ENCODE measurements at places on chromosomes 2 and 18.

DNA sequence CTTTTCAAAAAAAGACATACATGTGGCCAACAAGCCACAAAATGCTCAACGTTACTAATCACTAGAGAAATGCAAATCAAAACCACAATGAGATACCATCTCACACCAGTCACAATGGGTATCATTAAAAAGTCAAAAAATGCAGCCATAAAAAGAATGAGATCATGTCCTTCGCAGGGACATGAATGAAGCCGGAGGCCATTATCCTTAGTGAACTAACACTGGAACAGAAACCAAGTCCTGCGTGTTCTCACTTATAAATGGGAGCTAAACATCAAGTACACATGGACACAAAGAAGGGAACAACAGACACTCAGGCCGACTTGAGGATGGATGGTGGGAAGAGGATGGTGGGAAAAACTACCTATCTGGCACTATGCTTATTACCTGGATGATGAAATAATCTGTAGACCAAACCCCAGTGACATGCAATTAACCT lies 17.8 kb upstream of the ATL2 start:
- DNase-seq = no peak

DNA sequence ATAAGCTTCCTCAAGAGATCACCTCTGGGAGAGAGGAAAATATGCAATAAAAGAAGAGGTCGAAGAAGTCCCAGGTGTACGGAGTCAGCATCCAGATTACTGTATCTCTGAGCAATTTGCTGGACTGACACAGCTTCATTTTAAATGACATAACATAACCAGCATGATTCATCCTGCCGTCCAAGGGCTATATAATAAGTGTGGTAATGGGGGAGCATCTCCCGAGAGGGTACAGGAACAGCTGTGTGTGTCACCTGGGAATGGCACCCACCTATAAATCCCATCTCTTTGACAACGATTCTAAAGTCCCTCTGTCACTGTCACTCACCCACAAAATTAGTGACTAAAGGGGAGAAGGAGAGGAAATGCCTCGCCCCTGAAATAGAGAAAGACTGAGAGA lies 19.3 kb upstream of the FZD7 start:
- no peak for DNase-seq

DNA sequence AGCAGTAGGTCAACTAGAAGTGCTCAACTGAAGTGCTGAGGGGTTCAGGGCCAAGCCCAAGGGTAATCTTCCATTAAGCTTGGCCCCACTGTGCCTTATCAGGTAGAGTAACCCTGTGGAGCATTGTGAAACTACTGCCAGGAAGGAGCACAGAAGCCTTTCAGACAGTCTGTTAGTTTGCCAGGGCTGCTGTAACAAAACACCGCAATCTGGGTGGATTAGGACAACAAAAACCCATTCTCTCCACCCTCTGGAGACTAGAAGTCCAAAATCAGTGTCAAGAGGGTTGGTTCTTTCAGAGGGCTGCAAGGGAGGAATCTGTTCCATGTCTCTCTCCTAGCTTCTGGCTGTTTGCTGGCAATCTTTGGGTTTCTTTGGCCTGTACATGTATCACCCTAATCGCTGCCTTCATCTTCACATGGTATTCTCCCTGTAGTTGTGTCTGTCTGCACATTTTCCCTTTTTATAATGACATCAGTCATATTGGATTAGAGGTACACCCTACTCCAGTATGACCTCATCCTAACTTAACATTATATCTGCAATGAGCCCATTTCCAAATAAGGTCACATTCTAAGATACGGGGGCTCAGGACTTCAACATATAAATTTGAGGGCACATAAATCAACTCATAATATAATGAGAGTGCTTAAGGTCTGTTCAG lies 21.2 kb downstream of the VIT start:
- no peak for DNase-seq

- no peak for DNase-seq
These were observed 32.5 kb upstream of the IL1RL1 start for GRCh38 chr2:102278720-102279390.

DNA sequence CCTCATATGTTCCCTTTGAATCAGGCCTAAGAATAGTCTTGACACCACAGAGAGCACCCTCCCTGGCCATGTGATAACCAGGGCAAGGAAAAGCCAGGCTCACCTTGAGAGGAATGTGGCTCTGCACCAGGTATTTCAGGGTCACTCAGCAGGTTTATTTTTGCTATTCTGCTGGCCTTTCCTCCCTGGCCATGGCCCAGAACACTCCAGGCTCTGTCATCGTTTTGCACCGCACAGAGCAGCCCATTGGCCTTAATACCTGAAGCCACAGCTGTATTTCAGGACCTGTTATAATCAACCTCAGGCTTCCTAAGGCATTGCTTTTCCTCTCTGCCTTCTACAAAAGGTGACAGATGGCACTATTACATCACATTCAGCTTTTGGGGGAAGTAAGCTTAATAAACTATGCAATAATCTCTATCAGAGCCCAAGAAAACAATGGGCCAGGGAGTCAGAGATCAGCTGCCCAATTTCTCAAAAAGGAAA lies 668.3 kb downstream of the IRS1 start:
- no peak for DNase-seq

DNA sequence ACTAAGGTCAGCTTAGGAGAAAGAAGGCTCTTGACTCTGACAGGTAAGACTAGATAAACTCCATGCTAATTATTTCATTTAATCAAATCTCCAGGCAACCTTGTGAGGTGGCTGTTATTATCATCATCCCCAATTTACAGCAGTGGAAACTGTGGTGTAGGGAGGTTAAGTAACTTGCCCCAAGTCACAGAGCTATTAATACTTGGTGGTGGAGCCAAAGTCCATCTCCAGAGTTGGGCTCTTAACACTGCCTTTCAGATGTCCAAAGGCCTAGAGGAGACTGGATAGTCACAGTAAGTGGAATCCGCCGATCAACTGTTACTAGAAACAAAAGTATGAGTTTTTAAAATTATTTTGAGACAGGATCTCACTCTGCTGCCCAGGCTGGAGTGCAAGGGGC lies 46.6 kb upstream of the SP3 start:
- DNase-seq = no peak

- DNase-seq = no peak
These were observed 492.5 kb upstream of the ID2 start for GRCh38 chr2:8189316-8189715.

DNA sequence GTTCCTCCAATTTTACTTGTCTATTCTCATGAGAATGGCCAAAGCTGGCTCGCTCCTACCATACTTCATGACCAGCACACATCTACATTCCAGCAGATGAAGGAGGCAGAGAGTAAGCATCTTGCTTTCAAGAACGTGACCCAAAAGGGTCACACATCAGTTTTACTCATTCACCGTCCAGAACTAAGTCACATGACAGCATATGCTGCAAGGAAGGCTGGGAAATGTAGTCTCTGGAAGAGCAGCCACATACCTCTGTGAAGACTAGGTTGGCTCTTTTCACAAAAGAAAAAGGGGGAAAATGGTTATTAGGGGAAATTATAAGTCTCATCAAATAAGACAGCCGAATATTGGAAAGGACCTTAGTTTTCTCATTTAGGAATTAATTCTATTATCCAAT lies 835.3 kb downstream of the EPHA4 start:
- no peak for DNase-seq

- DNase-seq = no peak
These were observed 106.6 kb downstream of the CTNNA2 start for GRCh38 chr2:79619442-79619841.

DNA sequence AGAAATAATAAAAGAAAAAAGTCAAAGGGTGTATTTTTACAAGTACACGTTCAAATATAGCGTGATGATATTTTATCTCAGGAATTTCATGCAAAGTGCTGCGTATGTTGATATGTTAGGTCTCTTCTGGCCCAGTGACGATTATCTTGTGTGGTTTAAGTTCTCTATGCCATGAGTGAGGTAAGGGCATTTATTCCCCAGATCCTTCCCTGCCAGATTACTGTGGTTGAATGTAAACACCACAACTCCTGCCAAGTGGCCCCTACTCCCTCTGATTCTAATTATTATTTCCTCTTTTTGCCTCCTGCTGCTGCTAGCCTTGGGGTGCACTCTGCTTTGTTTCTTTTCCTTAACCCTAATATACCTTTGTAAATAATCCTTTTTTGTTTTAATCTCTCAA lies 12.2 kb downstream of the SCN2A start:
- DNase-seq = no peak

GRCh38 chr18:58106289-58107070 lies 62.5 kb downstream of the NEDD4L start:
- no peak for DNase-seq

GRCh38 chr2:216236486-216236885 lies 127.3 kb downstream of the XRCC5 start:
- no peak for DNase-seq

DNA sequence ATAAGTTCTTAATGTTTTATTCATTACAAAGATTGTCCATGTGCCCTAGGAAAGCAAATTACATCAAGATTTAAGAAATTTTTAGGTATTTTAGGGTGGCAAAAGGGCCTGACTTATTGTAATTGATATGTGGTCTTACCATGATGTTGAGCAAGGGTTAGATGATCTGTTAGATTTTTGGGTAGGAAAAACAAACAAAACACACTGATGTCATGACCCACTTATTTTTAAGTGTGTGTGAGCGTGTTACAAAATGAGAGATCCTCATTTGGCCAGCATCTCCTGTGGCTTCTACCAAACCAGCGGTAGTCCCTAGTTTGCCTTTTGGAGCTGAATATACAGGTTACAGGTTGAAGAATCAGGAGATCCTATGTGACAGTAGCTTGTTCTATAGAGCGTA lies 89.8 kb upstream of the ITGB6 start:
- no peak for DNase-seq

GRCh38 chr2:219440388-219441256 lies 6.0 kb downstream of the SPEG start:
- DNase-seq = no peak

DNA sequence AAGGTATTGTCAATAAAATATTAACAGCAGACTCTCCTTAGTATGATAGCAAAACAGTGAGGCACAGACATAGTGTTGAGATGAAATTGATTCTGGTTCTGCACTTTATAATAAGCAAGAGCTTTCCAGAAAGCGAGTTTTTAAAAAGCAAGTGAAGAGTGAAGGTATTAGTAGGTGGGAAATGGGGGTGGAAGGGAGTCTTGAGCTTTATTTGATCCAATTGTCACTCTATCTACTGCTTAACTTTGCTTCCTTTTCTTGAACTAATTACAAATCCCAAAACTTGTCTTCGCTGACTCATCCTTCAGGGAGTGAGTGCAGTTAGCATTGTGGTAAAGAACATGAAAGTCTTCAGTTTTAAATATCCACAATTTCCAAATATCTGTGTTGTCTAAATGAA lies 120.6 kb upstream of the BOD1L2 start:
- DNase-seq = no peak

- no peak for DNase-seq
These were observed 117.6 kb upstream of the STK17B start for GRCh38 chr2:196289000-196289399.

DNA sequence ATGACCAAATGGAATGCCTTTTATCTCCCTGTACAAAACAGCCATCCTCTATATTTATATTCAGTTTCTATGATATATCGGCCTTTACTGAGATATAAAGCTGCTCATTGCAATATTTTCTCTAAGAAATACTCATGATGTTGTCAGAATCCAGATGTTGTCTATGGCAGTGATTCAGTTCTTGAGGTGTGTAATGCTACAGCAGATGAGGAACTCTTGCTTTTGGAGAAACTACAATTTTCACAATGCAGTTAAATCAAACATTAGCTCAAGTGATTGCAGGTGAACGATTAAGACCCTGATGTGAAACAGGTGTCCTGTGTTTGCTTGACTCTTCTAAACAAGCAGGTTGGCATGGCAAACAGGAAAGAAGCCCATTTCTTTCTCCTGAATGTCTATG lies 256.2 kb upstream of the CDH20 start:
- no peak for DNase-seq

DNA sequence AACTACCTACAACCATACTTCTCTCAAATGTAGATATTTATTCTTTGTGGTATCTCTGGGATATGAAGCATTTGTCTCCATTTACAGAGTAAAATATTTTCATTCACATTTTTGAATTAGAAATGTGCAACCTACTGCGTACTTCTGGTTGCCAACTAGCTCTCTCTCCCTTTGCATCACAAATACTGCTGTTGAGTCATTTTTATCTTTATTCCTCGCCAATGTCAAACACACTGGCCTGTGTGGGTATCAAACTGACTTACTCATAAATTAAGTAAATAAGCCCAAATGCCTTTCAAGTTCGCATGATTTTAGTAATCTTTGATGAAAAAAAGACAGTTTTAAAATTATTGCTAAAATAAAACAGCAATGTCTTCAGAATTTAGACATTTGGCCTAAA lies 67.3 kb downstream of the STAT4 start:
- no peak for DNase-seq

- DNase-seq = no peak
These were observed 23.8 kb downstream of the SOWAHC start for GRCh38 chr2:109637749-109638570.

- peak; percentile 40 for DNase-seq
These were observed 114.5 kb downstream of the RNF144A start for GRCh38 chr2:7031547-7032245.

- DNase-seq = no peak
These were observed 180.7 kb upstream of the ID2 start for GRCh38 chr2:8501061-8501720.

GRCh38 chr2:2742726-2743125 lies 411.7 kb upstream of the MYT1L start:
- DNase-seq = no peak

- peak; percentile 27 for DNase-seq
These were observed 73.2 kb upstream of the SMAD2 start for GRCh38 chr18:48003426-48004349.

GRCh38 chr2:130823886-130824491 lies 12.7 kb upstream of the ARHGEF4 start:
- no peak for DNase-seq

- no peak for DNase-seq
These were observed 76.9 kb downstream of the WDSUB1 start for GRCh38 chr2:159209341-159210306.

DNA sequence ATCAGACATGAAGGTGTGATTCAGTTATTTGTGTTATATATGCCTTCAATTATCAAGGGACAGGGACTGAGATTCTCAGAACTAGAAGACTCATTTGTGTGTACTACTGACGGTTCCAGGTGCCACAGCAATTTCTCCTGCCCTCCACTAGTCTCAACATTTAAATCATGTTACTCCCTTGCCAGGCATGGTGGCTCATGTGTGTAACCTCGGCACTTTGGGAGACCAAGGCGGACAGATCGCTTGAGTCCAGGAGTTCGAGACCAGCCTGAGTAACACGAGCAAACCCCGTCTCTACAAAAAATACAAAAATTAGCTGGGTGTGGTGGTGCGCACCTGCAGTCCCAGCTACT lies 1.1 kb downstream of the CNDP2 start:
- DNase-seq = no peak

GRCh38 chr2:18987592-18988073 lies 370.8 kb downstream of the OSR1 start:
- DNase-seq = peak; percentile 67

GRCh38 chr18:53819174-53819573 lies 405.3 kb downstream of the MBD2 start:
- no peak for DNase-seq

Measured in HFF-Myc (cell line).